ENCODE measurements at places on chromosomes 16 and 17. TPM values are rescaled to one million over a fixed set of nuclear protein-coding genes. Genes with fewer than 3 reads are reported as not detected.

Gene CCDC78
- total RNA-seq = 0.26 TPM

Gene KRT15
- total RNA-seq = 3.9 TPM

Gene TGFB1I1
- total RNA-seq = 66.3 TPM

Gene CNTD1
- total RNA-seq = 0.18 TPM

Gene PGAP3
- 10.1 TPM for total RNA-seq

Gene SLC5A2
- total RNA-seq = not detected

Gene ALOXE3
- not detected for total RNA-seq

Gene NEK8
- total RNA-seq = 1.1 TPM

Gene KRTAP4-6
- total RNA-seq = not detected

Gene ARHGAP27
- total RNA-seq = 0.53 TPM

Gene CLCN7
- 26.6 TPM for total RNA-seq

Gene PLD6
- total RNA-seq = 1.1 TPM

Gene TP53TG3B
- not detected for total RNA-seq

Gene KRT12
- total RNA-seq = not detected

Gene MYO15A
- not detected for total RNA-seq

Gene SHMT1
- total RNA-seq = 20.4 TPM

Gene SP6
- total RNA-seq = not detected

Gene SYT17
- 0.29 TPM for total RNA-seq

Gene ALOX15
- total RNA-seq = not detected

Gene CLEC3A
- not detected for total RNA-seq

Gene SYNGR3
- 1.8 TPM for total RNA-seq

Gene TSNAXIP1
- 0.03 TPM for total RNA-seq

Gene KRTAP3-3
- not detected for total RNA-seq

Gene KRTAP4-4
- not detected for total RNA-seq

Gene NDUFAF8
- total RNA-seq = 126 TPM

Gene AATK
- not detected for total RNA-seq

Gene HAS3
- total RNA-seq = 0.58 TPM

Gene KRTAP4-9
- not detected for total RNA-seq

Gene TMEM100
- total RNA-seq = 2.6 TPM

Gene KRTAP9-8
- not detected for total RNA-seq

Gene KRT32
- total RNA-seq = not detected

Gene GPR142
- not detected for total RNA-seq

Gene SHISA6
- 0.05 TPM for total RNA-seq

Gene OR3A3
- not detected for total RNA-seq

Gene RPAIN
- 83.4 TPM for total RNA-seq

Gene MYL11
- not detected for total RNA-seq

Gene AOC2
- total RNA-seq = not detected

Gene SMTNL2
- total RNA-seq = not detected

Gene PPM1E
- total RNA-seq = 0.45 TPM

Gene SLC38A10
- 109 TPM for total RNA-seq

Gene JUP
- 2.2 TPM for total RNA-seq

Gene LCAT
- 5.5 TPM for total RNA-seq

Gene SCGB1C2
- not detected for total RNA-seq

Gene ADAM11
- total RNA-seq = 4.4 TPM
